Cardiac muscle cell (in vitro differentiated cells and primary cell): ENCODE measurements at places on chromosomes 13 and 19.

GRCh38 chr13:109897988-109898624 is 111.7 kb upstream of the IRS2 start:
- DNase-seq = no peak

GRCh38 chr19:12789904-12790619 is 1.2 kb upstream of the JUNB start:
- peak; percentile 97 for DNase-seq

DNA sequence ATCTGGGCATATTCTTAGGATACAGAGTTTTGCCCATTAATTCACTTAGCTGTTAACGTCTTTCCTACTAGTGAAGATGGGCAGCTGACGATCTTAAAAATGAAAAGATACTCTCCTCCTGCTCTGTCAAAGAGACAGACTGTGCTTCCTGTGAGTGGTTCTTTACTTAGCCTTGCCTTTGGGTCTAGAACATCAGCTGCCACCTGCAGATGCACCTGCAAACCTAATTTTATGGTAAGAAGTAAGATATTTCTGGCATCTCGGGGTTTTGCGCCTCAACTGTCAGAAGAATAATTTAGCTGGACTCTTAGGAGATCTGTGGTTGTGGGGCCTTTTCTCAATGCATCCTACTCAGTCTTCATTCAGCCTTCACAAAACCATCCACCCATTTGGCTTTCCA is 36.2 kb downstream of the TRPC4 start:
- DNase-seq = no peak

DNA sequence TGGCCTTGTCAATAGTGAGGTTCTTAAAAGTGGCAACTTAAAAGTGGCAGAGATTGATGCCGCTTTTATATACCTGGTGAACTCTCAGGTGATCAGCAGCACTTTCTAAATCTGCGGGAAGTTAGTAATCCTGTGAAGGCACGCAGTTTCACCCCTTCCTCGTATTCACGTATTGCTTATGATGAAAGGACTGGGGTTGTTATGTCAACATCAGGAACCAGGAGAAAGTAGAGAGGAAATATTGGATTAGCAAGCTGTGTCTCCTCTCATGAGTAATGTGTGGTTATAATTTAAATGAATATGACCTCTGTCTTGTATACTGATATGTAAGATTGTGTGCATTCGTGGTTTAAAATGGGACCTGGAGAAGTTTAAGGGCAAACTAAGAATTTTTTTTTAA is 544.6 kb downstream of the SLITRK6 start:
- no peak for DNase-seq

GRCh38 chr13:33146843-33147611 is 130.8 kb downstream of the KL start:
- no peak for DNase-seq

DNA sequence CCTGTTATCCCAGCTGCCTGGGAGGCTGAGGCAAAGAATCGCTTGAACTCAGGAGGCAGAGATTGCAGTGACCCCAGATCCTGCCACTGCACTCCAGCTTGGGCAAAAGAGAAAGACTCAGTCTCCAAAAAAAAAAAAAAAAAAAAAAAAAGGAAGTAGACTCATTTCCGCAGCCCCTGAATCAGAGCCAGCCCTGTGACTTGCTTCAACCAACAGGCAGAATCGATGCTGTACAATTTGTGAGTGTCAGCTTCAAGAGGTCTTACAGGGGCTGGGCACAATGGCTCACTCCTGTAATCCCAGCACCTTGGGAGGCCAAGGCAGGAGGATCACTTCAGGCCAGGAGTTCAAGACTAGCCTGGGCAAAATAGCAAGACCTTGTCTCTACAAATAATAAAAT is 12.8 kb downstream of the ANKRD27 start:
- DNase-seq = peak; percentile 73

DNA sequence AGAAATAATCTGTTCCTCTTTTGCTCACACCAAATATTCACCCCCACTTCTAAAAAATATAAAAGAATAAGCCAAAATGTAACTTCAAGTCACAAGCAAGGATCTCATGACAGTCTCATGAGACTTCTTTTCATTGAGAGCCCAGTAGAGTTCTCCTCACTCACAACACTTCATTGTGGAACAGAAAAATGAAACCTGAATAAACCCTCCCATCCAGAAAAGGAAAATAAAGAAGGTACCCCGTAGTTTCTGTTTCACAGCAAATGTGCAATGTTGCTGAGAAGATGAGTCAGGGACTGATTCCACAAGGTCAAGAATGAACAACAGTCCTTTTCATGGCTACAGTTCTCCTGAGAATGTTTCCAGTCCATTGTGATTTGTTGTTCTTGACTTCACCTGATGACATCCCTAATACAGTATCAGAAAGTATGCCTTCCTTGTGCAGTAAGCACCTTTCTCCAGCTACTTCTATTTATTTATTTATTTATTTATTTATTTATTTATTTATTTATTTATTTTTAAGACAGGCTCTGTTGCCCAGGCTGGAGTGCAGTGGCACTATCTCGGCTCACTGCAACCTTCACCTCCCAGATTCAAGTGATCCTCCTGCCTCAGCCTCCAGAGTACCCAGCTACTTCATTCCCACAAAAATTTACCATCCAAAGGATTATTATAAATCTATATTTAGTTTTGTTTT is 6.4 kb upstream of the ZNF841 start:
- no peak for DNase-seq

DNA sequence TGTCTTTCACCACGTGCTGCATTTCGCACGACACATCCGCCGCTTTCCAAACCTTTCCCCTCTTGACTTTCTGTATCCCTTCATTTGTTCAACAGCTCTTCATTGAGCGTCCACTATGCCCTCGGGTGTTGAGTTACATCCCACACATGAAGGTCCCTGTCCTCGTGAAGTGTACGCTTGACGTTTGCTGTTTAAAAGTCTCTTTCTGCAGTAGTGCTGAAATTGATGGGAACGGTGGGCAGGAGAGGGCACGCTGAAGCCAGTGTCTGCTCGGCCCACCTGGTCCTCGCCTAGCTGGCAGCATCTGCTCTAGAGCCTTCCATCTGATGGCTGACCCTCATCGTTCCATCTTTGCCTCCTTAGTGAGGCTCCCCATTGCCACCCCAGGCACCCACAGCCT is 55.6 kb upstream of the AMER2 start:
- no peak for DNase-seq

GRCh38 chr13:36130193-36130551 is 1.0 kb downstream of the DCLK1 start:
- DNase-seq = no peak

- DNase-seq = no peak
Observed at GRCh38 chr13:99990126-99990977, 8.8 kb downstream of the ZIC2 start.

DNA sequence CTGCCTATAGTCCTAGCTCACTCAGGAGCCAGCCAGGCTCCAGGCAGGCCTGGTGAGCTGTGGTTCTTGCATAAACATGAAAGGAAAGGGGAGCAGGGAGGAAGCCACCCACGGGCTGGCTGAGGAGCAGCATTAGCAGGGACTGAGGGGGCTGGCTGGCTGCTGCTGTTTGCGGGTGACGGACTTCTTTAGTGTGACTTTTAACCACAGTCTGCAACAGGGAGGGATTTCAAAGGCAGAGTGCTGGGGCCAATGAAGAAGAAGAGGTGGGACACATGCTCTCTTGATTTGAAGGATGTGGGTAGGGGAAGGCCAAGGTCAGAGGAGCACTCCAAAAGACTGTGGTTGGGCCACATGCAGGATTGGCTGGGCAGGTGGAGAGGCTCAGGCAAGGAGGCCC is 223.0 kb downstream of the DNAJC15 start:
- no peak for DNase-seq

GRCh38 chr19:1085676-1086442 is 9.3 kb downstream of the POLR2E start:
- DNase-seq = no peak

DNA sequence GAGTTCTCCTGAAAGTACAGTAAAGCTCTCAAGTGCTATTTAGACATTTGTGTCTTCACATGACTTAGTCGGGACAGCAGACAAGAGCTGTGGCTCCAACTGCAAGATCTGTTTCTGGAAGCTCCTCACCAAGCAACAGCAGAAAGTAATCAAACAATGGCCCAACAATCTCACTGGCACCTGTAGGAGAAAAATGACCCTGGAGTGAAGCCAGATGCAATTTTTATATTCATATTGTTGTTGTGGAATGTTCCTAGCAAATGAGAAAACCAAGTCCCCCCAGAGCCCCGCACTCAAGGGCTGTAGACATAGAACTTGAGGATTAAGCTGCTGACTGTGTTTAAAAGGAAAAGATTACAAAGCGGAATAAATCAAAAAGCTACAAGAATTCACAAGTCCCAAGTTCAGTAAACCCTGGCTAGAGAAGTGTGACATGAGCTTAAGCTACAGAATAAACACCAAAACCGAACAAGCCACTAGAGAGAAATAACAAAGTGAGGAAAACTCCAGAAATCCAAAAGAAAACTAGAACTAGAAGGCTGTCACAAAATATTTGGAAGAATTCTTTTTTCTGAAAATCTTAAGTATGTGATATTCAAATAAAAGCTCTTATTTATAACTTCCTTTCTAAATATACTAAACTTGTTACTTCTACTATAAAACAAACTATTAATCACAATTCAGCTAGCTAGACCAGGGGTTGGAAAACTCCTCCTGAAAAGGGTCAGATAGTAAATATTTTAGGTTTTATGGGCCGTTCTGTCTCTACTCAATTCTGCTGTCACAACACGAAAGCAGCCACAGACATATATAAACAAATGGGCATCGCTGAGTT is 454.5 kb downstream of the SUCLA2 start:
- DNase-seq = no peak

- DNase-seq = no peak
Observed at GRCh38 chr19:5046339-5047039, 77.6 kb downstream of the KDM4B start.

- peak; percentile 67 for DNase-seq
Observed at GRCh38 chr19:3062165-3063105, at the start of gene TLE5. TSS of gene TLE5 (minus strand) at chr19:3062495. CDS start at chr19:3062200, 295 bp downstream.

DNA sequence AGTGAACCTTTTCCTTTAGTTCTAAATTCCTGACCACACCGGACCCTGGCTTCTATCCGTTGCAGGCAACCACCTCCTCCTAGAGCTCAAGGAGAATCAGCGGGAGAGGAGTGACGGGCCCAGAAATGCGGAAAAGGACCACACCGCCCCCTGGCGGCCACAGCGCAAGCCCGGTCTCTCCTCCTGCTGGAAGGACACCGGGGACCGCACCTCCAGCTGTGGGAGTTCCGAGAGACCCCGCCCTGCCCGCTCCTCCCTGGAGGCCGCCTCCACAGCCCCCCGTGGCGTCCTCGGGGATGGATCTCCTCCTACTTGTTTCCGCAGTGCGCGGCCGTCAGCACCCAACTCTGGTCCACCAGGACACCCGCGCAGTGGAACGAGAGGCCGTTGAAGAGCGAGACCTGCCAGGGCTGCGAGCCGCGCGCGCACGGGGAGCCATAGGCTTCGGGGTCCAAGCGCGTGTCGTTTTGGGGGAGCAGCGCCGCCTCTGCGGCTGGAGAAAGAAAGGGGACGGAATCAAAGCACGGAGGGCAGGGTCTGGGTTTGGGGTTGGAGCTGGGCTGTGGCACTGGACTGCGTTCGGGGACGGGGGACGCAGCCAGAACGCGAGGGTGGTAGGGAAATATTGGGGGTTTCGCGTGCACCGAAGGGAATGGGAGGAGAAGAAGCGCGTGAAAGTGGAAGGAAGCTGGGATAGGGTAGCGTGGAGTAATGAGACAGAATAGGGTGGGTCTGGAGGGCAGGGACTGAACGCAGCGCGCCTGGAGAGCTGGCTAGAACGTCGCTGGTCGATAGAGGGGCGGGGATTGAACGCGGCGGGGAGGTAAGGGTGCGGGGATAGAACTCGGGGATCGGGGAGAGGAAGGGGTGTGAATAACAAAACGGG is 2.5 kb downstream of the KLK10 start:
- DNase-seq = peak; percentile 47

DNA sequence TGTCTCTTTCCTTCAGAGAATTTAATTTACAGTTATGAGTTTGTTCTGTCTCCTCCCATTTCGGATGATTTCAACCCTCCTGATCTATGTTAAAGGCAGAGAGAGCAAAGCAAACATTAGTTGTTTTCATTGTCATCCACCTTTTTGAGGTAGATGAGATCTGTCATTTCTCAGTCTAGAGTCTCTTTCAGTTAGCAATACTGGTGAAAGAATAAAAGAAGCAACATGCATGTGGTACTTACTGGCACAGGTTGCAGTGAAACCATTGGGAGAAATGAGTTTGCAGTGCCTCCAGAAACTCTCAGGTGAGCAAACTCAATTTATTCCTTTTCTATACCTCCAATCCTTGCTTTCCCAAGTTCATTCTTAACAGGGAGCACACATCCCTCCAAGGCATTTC is 99.4 kb downstream of the RBM26 start:
- DNase-seq = no peak

DNA sequence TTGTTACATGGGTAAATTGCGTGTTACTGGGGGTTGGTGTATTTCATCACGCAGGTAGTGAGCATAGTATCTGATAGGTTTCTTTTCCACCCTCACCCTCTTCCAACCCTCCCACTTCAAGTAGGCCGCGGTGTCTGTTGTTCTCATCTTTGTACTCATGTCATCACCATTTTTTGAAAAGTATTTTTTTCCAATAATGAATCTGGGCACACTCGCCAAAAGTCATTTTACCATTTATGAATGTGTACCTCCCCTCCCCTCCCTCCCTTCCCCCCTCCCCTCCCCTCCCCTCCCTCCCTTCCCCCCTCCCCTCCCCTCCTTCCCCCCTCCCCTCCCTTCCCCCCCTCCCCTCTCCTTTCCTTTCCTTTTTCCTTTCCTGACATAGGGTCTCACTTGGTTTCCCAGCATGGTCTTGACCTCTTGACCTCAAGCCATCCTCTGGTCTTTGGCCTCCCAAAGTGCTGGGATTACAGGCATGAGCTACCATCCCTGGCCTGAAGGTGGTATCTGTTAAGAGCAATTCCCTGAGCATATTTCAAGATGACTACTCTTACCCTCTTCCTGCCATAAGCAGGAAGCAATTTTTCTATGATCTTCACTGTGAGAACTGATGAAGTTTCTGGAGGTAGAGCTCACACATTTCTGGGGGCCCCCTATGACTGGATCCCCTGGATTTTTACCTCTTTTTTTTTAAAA is 15.7 kb downstream of the ZNF627 start:
- no peak for DNase-seq

- DNase-seq = peak; percentile 45
Observed at GRCh38 chr13:40776681-40777165, 5.7 kb upstream of the MRPS31 start.

DNA sequence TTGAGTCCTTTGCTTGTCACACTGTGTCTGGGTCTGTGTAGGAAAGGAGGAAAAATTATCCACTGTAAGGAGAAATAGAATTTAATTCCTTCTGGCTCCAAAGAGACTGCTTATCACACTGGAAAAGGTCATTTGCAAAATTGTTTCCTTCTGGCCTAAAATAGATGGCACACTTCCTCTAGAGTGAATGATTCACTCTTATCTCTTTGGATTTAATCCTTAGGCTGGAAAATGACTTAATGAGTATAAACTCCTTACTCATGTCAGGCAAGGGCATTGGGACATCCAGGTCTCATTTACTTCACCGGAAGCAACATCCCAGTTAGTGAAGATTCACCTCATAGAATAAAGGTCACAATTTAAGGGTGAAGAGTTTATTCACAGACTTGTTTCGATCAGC is 293.6 kb downstream of the OXGR1 start:
- DNase-seq = no peak

- no peak for DNase-seq
Observed at GRCh38 chr19:11096210-11096841, 7.1 kb downstream of the LDLR start.

GRCh38 chr13:35987572-35988513 is 143.3 kb downstream of the DCLK1 start:
- no peak for DNase-seq
